ENCODE measurements at places on chromosomes 5 and 9.
A peak's percentile ranks its signal among the peaks of the same experiment; 100 is the strongest.

- DNase-seq, result no peak
These were observed 5.5 kb upstream of the DNAJC21 start for GRCh38 chr5:34923694-34924461.

DNA sequence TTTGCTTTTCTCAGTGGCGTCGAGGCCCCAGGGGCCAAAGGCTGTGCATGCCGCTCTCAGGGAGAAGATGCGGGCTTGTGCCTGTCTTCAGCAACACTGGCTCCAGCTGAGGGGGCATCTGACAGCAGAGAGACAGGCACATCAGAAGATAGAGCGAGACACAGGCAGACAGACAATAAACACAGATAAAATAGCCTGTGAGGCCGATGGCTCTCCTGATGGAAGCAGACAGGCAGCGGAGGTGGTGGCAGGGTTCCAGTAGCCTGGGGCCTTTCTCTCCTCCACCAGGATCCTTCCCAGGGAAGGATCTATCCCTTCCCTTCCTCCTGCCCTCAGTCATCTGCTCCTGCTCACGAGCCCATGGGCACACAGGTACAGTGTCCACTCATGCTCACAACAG is 16.6 kb upstream of the UNC5A start:
- DNase-seq, result no peak

- DNase-seq, result peak; percentile 31
These were observed 12.4 kb downstream of the CBY3 start for GRCh38 chr5:179668391-179668790.

GRCh38 chr9:99222416-99223270 is 561 bp downstream of the SEC61B start:
- no peak for DNase-seq

- DNase-seq, result no peak
These were observed 5.3 kb downstream of the ABO start for GRCh38 chr9:133269537-133270362.

- DNase-seq, result no peak
These were observed 370.0 kb downstream of the ZSWIM6 start for GRCh38 chr5:61701877-61702602.

GRCh38 chr9:133461975-133462374 is 2.2 kb downstream of the CACFD1 start:
- no peak for DNase-seq

- no peak for DNase-seq
These were observed 643 bp downstream of the PLEKHG4B start for GRCh38 chr5:92401-93220.

- no peak for DNase-seq
These were observed 13.5 kb upstream of the TUSC1 start for GRCh38 chr9:25691786-25692185.

DNA sequence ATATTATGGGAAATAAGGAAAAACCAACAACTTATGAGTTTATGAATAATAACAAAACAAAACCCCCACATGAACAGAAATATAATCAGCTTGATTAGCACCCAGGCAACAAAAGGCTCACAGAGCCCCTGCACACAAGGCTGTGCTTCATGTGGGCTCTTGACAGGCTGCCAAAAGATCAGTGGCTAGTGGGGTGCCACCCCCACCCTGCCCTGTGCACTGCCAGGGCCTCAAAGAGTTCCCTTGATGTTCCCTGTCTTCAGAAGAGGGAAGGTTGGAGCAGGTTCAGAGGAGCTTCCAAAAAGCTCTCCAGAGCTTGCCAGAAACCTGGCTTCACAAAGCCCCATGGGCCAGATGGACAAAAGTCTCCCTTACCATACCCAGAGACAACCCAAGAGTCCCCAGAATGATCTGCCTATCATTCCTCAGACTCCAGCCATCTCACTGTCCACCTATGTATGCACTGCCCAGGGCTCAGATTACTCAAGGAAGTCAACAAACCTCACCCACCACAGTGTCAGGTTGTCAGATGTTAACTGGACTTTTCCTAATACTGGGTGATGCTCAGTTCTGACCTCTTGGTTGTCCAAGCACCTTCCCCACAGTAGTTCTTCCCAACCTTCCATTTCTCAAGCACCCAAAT is 87.5 kb downstream of the SIL1 start:
- DNase-seq, result no peak

DNA sequence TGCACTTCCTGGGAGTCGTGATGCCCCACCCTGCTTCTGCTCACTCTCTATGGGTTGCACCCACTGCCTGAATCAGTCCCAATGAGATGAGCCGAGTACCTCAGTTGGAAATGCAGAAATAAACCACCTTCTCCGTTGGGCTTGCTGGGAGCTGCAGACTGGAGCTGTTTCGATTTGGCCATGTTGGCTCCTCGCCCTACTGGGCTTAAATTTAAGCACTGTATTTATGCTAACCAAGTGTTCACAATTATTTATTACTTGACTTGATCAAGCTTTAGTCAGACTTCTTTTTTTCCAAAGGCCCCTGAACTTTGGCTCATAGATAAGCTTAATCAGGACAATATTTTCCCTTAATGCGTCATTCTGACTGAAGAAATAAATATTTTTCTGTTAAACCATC is 1072.4 kb upstream of the CDH9 start:
- DNase-seq, result no peak

DNA sequence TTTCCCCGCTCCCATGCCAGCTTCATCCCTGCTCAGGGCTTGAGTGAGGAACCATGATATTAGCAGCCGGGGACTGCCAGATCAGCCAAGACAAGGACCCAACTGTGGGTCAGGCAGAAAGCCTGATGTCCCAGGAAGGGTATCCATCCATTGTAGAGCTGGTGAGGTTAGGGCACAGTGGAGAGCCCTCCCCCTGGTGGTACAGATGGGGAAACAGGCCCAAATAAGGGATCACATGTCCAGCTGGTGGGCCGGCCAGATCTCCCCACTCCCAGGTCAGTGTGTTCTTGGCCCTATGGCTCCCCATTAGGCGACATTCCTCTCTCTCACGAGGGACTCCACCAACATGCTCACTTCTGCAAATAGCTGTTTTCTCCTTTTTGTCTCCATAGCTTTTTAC is 9.0 kb downstream of the CDX1 start:
- no peak for DNase-seq

- no peak for DNase-seq
These were observed 246.2 kb upstream of the DAB2 start for GRCh38 chr5:39670955-39671354.

DNA sequence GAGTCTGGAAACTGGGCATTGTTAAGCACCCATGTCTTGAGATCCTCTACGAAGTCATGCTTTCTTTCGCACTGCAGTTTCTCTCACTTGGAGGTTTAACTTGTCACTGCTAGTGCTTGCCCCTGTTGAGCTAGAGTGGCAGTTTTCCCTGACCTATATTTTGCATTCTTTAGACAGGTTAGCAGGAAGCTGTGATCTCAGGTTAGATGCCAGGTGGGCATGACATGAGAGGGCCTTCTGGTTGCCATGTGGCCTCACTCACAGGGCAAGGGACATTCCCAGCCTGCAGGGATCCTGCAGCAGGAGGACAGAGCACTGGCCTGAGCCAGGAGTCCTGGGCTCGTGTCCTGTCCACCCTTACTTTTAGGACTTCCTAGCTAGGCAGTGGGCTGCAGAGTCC is 28.6 kb downstream of the SLC36A1 start:
- no peak for DNase-seq

DNA sequence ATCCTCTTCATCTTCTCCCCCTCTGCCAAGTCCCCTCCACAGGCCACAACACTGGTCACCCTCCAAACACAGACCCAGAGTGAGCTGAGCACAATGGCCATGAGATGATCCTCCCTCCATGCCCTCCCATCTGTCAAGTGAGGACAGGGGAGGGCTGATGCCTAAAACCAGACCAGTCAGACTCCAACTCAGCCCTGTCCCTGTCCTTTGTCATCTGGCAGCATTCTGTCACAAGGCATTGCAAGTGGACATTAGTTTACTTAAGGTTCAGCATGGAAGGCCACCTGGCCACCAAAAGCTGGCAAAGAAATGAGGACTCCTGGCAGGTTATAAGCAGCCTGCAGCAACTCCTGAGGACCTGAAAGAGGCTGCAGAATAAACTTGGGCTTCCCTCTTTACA is 136.2 kb upstream of the SLC30A5 start:
- DNase-seq, result no peak

DNA sequence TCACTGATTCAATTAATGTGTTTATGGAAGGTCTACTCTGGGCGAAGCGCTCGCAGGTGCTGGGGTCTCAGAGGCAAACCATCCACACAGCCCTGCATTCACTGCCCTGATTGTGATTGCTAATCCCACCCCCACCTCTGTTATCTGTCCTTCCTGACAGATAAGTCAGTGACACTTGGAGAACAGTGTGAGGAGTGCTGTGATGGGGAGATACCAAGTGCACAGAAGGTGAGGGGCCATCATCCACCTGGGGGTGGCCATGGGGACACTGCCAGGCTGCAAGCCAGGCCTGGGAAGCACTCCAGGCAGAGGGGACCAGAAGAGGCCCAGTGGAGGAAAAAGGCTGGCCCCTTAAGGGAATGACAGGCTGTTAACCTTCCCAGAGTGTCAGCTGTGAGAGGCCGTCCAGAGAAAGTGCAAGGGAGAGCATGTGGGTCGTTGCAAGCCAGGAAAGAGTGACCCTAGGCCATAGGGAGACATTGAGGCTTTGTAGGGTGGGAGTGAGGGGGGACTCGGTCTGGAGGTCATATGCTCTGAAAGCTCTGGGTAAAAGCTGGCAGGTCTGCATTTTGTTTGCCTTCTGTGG is 18.0 kb downstream of the IL9 start:
- DNase-seq, result no peak

- DNase-seq, result no peak
These were observed 34.0 kb upstream of the KLF4 start for GRCh38 chr9:107523539-107523938.

DNA sequence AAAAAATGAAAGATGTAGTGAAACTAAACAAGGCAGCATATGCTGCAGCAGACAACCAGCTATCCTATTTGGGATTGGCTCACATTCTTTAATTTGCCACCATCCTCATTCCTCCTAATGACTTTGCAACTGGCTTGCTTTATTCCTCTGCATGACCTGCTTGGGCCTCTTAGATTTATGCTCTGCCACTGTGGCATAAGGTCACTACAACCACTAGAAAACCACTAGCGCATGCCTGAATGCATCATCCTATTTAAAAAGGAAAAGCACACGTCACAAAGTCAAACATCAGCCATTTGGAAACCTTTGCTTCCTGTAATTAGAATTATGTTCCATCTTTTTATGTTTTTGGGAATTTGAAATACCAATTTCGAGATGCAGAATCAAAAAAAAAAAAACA is 40.8 kb upstream of the CCDC152 start:
- no peak for DNase-seq

DNA sequence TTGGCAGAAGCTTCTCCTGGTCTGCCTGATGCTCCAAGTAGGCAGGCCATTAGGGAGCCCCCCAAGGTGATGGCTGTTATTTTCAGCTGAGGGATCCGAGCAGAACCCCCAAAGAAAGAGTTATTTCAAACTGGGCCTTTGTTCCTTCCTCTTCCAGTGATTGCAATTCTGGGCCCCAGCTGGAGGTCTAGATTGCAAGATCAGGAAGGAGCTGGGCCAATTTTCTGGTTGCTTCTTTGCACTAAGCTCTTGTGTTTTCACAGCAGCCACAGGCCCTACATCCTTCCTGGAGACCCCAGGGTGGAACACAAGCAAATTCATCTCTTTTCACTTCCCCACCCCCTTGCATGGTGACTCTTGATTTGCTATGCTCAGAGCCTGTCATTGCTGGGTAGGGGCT is 215.0 kb downstream of the SEMA6A start:
- DNase-seq, result no peak

DNA sequence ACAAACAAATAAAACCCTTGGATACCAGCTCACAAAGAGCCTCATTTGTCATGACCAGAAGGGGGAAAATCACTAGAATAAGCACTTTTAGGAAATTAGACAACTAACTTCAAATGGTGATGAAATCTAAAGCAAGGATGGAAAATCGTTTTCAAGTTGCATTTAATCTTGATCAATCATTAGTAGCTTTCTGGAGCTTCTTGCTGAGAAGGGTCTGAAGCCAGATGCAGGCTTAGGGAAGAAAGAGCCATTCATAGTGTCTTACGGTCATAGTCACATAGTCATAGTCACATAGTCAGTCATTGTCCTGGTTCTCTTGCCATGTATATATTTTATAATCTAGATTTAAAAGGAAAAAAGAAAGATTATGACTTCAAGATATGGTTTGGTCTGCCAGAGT is 610.5 kb downstream of the ACTL7B start:
- no peak for DNase-seq

GRCh38 chr5:111461255-111461671 is 51.1 kb downstream of the STARD4 start:
- no peak for DNase-seq

GRCh38 chr9:95458666-95459065 is 58.1 kb downstream of the PTCH1 start:
- DNase-seq, result no peak

GRCh38 chr9:86902586-86902985 is 44.7 kb downstream of the GAS1 start:
- DNase-seq, result no peak

- DNase-seq, result no peak
These were observed 1.2 kb downstream of the DUSP1 start for GRCh38 chr5:172769616-172770373.

GRCh38 chr5:143758750-143759149 is 53.2 kb upstream of the HMHB1 start:
- DNase-seq, result no peak

DNA sequence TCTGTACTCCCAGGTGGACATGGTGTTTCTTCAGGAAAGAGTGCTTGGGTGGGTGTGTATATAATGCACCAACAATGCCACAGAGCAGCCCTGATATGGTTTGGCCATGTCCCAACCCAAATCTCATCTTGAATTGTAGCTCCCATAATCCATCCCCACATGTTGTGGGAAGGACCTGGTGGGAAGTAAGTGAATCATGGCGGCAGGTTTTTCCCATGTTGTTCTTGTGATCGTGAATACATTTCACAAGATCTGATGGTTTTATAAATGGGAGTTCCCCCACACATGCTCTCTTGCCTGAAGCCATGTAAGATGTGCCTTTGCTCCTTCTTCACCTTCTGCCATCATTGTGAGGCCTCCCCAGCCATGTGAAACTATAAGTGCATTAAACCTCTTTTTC is 158.5 kb downstream of the NR3C1 start:
- DNase-seq, result no peak

GRCh38 chr9:113929634-113930389 is 53.7 kb downstream of the ZNF618 start:
- no peak for DNase-seq

- DNase-seq, result no peak
These were observed 147.6 kb downstream of the SEMA5A start for GRCh38 chr5:9398227-9398626.

DNA sequence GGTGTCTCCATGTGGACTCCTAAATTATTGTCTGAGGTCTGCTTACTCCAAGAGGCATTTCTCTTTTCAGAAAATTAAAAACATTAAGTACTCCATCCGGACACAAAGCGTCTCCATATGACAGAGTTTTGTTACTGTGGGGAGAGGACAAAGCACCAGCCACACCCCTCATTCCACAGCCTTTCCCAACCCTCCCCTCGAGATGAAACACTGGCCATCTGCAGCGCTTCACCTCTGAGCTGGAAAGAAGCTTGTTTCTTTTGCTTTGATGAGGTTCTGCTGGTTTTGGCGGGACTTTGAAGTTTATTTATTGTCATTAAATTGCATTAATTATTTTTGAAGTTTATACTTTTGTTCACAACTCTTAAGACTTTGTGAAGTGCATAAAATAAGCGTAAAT is 27.6 kb upstream of the NKD2 start:
- DNase-seq, result no peak

- DNase-seq, result no peak
These were observed 16.9 kb downstream of the LMX1B start for GRCh38 chr9:126630458-126631237.

- no peak for DNase-seq
These were observed 9.9 kb upstream of the PCDHB2 start for GRCh38 chr5:141084487-141084989.

All from naive thymus-derived CD4-positive, alpha-beta T cell (primary cell).